Sigmoid colon (tissue), 7 donors: ENCODE measurements at places on chromosomes 1 and 21. TPM values are rescaled to one million over a fixed set of nuclear protein-coding genes. Genes with fewer than 3 reads are reported as not detected.

Gene OR1C1
- not detected for total RNA-seq

Gene HSPA13
- total RNA-seq = 16.1 TPM

Gene ASAP3
- total RNA-seq = 30.8 TPM

Gene CD1E
- 2.3 TPM for total RNA-seq

Gene LMX1A
- total RNA-seq = not detected

Gene CSF3R
- total RNA-seq = 9.1 TPM

Gene LIPI
- not detected for total RNA-seq

Gene ROR1
- total RNA-seq = 27.3 TPM

Gene HCN3
- 5.5 TPM for total RNA-seq

Gene THEM5
- not detected for total RNA-seq

DNA sequence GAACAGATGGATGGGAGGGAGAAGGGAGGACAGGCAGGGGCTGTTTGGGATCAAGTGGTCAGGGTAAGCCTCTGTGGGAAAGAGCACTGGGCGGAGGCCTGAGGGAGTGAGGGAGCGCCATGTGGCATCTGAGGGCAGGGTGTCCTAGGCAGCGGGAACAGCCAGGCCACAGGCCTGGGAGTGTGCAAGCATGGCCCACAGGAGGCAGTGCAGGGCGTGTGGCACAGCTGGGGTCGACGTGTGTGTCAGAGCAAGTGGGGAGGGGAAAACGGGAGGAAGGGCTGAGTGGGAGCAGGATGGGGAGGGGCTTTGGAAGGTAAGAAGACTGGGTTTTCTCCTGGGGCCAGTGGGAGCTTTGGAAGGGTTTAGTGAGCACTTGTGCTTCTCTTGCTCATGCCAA lies 143.4 kb downstream of the SYF2 start:
- no peaks in the 10 kb centered on the region for H3K36me3 ChIP-seq
- no peak overlapping the region for H3K4me3 ChIP-seq
- no peak for DNase-seq
- no peaks in the 10 kb centered on the region for H3K4me1 ChIP-seq
- no peak overlapping the region for H3K27ac ChIP-seq

DNA sequence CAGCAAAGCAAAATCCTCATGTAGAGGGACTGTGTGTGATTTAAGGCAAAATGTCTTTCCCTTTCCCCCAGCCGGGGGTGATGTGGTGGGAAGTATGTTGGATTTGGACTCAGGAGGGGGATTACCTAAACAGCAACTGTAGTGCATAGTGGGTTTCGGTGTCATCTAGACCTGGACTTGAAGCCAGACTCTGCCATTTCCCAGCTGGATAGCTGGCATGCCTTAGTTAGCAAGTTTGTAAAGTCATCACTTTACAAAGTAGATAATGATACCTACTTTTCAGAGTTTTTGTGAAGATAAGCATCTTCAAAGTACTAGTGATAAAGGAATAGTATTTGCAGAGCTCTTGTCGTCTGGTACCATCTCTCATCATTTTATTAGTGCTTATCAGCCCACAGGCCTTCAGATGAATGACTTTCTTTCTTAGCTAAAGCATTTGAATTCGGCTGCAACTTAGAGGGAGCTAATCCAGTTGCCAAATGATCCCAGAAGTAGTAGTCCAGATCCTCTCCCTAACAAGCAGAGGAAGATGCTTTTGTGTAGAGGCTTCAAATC lies 56.2 kb upstream of the ROR1 start:
- H3K36me3 ChIP-seq = no peaks in the 10 kb centered on the region
- H3K27ac ChIP-seq = no peak overlapping the region
- H3K4me3 ChIP-seq = no peak overlapping the region
- peak; percentile 26 for DNase-seq
- H3K27me3 ChIP-seq = no peaks in the 10 kb centered on the region

GRCh38 chr1:89051300-89051954 lies 13.6 kb downstream of the GBP1 start:
- H3K36me3 ChIP-seq = peaks cover 21% of the 10 kb centered on the region
- no peaks in the 10 kb centered on the region for H3K4me1 ChIP-seq
- H3K27me3 ChIP-seq = no peaks in the 10 kb centered on the region
- no peak overlapping the region for H3K27ac ChIP-seq
- DNase-seq = no peak
- H3K4me3 ChIP-seq = no peak overlapping the region

- no peak overlapping the region for H3K4me3 ChIP-seq
- H3K27ac ChIP-seq = peak overlapping the region; percentile 59
- no peaks in the 10 kb centered on the region for H3K27me3 ChIP-seq
- H3K36me3 ChIP-seq = no peaks in the 10 kb centered on the region
- no peak for DNase-seq
Observed at GRCh38 chr1:164673584-164674214, 114.7 kb downstream of the PBX1 start.

- no peak overlapping the region for H3K4me3 ChIP-seq
- H3K27me3 ChIP-seq = no peaks in the 10 kb centered on the region
- H3K4me1 ChIP-seq = no peaks in the 10 kb centered on the region
- H3K27ac ChIP-seq = no peak overlapping the region
- H3K36me3 ChIP-seq = no peaks in the 10 kb centered on the region
Observed at GRCh38 chr1:99738858-99739465, 27.5 kb downstream of the FRRS1 start.

DNA sequence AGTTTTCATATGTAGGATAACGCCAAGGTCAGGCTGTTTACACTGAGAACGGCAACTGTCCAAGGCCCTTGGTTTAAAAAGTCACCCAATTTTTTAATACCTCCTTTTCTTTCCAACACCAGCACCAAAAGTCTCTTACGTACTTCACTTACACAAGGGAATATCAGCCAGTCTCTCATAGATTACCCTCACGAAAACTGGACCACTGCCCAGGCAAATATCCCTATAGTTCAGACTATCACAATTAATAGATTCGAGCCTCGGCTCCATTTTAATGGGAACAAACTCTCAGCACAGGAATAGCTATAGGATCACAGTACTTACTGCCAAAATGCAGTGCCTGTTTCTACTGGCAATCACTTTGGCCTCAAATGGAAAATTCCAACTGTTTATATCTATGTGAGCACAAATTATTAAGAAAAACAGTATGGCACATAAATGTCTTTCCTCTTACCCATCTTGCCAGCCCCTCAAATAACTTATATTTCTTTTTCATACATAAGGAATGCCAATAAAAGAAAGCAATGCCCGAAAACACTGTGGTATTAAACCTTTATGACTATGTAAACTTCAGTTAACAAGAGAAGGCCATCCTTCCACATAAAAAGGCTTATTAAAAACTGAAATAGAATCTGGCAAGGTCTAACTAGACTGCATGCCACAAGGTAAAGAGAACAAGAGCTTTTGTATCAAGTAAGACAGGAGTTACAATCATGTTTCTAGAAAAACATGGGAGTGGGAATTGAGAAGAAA lies 97.8 kb downstream of the SLC45A1 start:
- H3K27me3 ChIP-seq = no peaks in the 10 kb centered on the region
- no peaks in the 10 kb centered on the region for H3K36me3 ChIP-seq

DNA sequence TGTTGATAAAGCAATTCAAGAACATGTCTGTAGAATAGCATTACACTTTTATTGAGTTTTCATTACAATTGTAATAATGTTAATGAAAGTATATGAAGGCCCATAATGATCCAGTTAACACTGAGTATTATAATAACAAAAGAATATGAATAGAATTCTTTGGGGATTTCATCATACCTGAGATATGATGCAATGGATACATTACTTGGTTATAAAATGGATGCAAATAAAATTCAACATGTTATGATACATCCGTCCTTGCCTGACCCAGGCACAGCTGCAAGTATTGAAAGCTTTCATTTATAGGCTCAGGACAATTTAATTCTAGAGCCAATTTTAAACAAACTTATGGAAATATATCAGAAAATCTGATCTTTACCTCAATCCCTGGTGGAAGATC lies 8.2 kb upstream of the KCNA3 start:
- H3K36me3 ChIP-seq = no peaks in the 10 kb centered on the region
- H3K27ac ChIP-seq = no peak overlapping the region
- no peak overlapping the region for H3K4me3 ChIP-seq
- no peaks in the 10 kb centered on the region for H3K4me1 ChIP-seq

GRCh38 chr1:32749771-32750170 lies 47.2 kb upstream of the SYNC start:
- no peaks in the 10 kb centered on the region for H3K27me3 ChIP-seq
- H3K4me1 ChIP-seq = peaks cover 17% of the 10 kb centered on the region
- H3K36me3 ChIP-seq = no peaks in the 10 kb centered on the region

DNA sequence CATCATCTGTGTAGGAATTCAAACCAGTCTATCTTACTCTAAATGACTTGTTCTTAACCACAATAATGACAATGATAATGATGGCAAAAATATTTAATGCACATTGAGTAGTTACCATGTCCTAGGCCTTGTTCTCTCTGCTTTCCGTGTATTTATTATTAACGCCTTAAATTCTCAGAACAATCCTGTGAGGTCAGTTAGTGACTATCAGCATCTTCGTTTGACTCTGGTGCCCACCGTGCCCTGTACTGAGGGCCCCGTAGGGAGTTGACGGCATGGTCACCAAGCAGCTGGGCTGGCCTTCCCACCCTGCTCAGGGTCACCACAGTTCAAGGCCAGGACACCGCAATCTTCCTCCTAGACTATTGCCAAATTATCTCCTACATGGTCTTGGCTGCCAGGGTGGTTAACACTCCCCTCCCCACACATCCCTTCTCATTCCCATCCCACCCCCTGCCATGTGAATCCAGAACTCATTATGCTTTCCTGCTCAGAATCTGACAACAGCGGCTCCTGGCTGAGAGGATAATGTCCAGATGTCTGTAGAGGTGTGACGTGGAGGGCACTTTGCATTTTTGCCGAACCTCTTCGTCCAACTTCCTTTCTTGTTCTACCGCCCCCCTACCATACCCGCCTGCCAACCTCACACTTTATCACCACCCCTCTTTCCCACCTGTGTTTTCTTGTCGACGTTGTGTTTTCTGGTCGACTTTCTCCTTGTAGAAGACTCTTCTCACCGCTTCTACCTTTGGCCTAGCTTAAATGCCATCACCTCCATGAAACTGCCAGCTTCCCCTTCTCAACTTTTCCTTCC lies 33.4 kb downstream of the IGFN1 start:
- H3K27ac ChIP-seq = no peak overlapping the region
- H3K4me1 ChIP-seq = no peaks in the 10 kb centered on the region
- no peaks in the 10 kb centered on the region for H3K27me3 ChIP-seq
- H3K36me3 ChIP-seq = no peaks in the 10 kb centered on the region

DNA sequence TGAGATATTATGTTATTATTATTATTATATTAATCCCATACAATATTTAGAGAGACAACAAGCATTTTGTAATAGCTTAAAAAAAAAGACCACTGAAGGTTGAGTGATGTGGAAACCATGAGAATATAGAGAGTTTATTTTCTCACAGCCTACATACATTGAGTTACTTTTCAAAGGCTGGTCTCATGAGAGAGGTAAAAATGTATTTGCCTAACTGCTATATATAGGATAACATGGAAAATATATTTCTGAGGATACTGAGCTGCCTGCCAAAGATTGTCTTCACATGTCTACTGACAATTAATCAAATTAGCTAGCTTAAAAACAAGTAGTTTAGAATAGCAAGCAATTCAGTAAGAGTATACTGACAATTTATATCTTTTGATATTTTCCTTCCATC lies 192.2 kb upstream of the NRIP1 start:
- no peaks in the 10 kb centered on the region for H3K36me3 ChIP-seq
- H3K27me3 ChIP-seq = no peaks in the 10 kb centered on the region
- no peak overlapping the region for H3K4me3 ChIP-seq
- DNase-seq = no peak
- peaks cover 6% of the 10 kb centered on the region for H3K4me1 ChIP-seq
- no peak overlapping the region for H3K27ac ChIP-seq

- no peaks in the 10 kb centered on the region for H3K27me3 ChIP-seq
- DNase-seq = no peak
- peaks cover 5% of the 10 kb centered on the region for H3K4me1 ChIP-seq
- no peak overlapping the region for H3K4me3 ChIP-seq
- no peak overlapping the region for H3K27ac ChIP-seq
Observed at GRCh38 chr1:68811806-68812205, 314.9 kb upstream of the DEPDC1 start.

DNA sequence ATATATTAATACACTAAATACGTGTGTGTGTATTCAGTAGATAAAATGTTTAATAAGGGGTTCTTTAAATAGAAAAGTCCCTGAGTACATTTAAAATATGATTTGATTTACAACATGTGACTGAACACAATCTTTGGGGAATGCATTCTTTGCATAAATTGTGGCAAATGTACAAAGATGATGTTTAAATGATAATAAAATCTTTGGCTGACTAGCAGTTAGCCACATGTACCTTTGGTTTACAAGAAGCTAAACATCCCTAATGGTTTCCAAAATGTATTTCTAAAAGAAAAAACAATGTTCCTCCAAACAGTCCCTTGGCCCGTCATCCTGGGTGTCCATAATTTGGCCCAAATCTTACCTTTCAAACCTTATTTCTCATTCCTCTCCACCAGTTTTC lies 106.4 kb upstream of the MARK1 start:
- H3K4me1 ChIP-seq = no peaks in the 10 kb centered on the region
- no peaks in the 10 kb centered on the region for H3K36me3 ChIP-seq
- H3K27me3 ChIP-seq = no peaks in the 10 kb centered on the region
- no peak overlapping the region for H3K27ac ChIP-seq
- DNase-seq = no peak

DNA sequence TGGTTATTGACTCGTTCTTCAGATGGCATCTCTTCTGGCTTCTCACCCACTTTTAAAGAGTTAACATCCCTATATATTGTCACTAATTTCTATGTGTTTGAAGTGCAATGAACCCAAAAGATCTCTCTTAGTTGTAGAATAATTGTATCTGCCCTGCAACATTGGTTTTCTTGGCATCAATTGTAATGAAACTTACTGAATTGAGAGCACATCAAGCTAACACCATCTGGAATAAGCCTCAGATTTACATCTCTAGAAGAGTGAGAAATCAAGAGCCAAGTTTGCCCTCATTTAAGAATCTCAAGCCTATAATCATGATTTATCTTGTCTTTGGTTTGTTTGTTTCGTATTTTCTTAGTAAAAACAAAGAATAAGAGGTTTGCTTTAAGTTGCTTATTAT lies 372.6 kb upstream of the LRRC7 start:
- H3K36me3 ChIP-seq = no peaks in the 10 kb centered on the region
- H3K4me1 ChIP-seq = peaks cover 20% of the 10 kb centered on the region
- no peak overlapping the region for H3K4me3 ChIP-seq
- no peak overlapping the region for H3K27ac ChIP-seq
- H3K27me3 ChIP-seq = no peaks in the 10 kb centered on the region
- DNase-seq = no peak

DNA sequence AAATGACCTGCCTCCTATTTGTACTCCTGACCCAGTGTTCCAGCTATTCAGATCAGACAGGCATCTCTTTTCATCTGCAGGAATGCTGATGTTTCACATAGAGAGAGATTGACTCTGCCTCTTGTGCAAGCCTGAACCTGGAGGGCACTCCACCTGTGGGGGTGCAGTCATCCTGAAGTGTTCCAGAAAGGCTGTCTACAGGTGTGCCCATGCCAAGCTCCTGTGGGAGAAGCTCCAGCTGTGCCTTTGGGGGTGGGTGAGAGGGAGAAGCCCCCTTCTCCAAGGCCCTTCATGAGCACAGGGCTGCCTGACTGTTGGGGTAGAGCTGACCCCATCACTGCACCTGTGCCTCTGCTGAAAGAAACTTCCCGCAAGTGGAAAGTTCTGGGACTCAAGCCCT lies 22.8 kb downstream of the IFI44 start:
- no peaks in the 10 kb centered on the region for H3K4me1 ChIP-seq
- H3K4me3 ChIP-seq = no peak overlapping the region
- no peaks in the 10 kb centered on the region for H3K36me3 ChIP-seq
- DNase-seq = no peak

- peaks cover 7% of the 10 kb centered on the region for H3K4me1 ChIP-seq
- no peak for DNase-seq
- H3K27me3 ChIP-seq = no peaks in the 10 kb centered on the region
Observed at GRCh38 chr1:148383966-148384365, 99.1 kb downstream of the PPIAL4G start.

- DNase-seq = peak; percentile 56
- H3K4me3 ChIP-seq = peak overlapping the region; percentile 25
- peak overlapping the region; percentile 49 for H3K27ac ChIP-seq
- no peaks in the 10 kb centered on the region for H3K36me3 ChIP-seq
Observed at GRCh38 chr1:24929398-24930259, 447 bp downstream of the RUNX3 start.
